ENCODE measurements at places on chromosomes 7 and 10. TPM values are rescaled to one million over a fixed set of nuclear protein-coding genes. Genes with fewer than 3 reads are reported as not detected.

TMEM130 gene
- total RNA-seq: 1.9 TPM

DNA sequence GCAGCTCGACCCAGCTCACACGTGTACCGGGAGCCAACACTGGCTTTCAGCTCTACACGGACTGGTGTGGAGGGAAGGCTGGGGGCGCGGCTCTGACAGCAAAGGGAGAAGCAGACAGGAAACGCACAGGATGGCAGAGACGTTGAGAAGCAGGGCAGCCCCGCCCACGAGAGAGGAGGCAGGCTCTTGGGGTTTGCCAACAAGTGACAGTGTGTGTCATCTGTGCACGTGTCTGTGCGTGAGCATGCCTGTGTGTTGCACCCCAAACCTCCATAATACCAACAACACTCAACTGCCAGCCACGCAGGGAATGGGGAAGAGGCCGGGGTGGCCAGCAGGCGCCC, 64.4 kb upstream of the PDGFA start:
- H3K27ac ChIP-seq: no peak overlapping the region
- H3K4me1 ChIP-seq: no peaks in the 10 kb centered on the region

- no peak for DNase-seq
- H3K4me1 ChIP-seq: peaks cover 26% of the 10 kb centered on the region
- H3K36me3 ChIP-seq: peaks cover 46% of the 10 kb centered on the region
- H3K27ac ChIP-seq: peak overlapping the region; percentile 95
- H3K4me3 ChIP-seq: no peak overlapping the region
Measured at GRCh38 chr10:77837925-77838595, 88.5 kb downstream of the DLG5 start.

DNA sequence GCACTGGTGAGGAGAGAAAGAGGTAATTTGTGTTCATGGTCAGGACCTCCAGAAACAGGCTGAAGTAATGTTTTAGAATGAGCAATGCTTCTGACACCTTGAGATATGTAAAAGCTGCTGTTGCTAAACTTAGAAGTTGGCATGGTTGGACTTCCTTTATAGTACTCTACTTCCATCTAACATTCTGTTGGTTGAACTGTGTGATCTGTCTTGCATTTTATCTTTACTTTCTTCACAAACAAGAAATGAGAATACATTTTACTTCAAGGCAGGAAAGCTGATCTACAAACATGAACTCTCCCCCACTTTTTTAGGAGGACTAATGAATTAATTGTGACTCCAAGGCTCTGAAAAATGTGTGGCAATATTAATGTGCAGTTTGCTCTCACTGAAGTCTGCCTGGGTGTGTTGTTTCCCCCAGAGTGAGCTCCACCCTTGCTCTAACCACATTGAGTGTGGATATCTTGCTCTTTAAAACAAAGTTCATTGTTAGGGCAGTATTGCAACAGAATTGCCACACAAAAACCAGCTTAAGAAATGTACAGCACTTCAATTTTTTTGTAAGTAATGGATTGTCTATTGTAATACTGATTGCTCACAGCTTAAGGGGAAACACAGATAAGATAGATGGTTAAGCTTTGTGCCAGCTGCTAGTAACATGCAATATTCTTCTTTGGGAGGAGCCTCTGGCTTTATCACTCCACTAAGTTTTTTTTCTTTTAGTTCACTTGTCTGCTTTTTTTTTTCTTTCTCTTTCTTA, 69.0 kb downstream of the ADD3 start:
- H3K4me3 ChIP-seq: no peak overlapping the region
- peak overlapping the region; percentile 65 for H3K27ac ChIP-seq
- H3K4me1 ChIP-seq: peaks cover 46% of the 10 kb centered on the region

DNA sequence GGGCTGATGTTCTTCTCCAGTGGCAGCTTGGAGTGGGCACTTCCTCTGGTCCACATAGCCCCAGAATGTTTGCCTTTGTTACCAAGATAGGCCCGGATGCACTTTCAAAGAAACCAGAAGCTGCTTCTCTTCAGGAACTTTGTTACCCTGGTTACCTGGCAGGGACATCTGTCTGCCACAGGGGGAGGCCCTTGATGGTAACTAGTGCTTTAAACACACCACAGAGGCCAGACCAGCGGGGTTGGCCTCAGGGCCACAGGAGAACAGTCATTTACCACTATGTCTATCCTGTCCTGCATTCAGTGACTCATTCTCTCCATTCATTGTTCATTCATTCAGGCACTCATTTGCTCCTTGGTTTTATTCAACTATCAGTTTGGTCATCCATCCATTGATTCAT, 11.9 kb upstream of the PLEKHA1 start:
- H3K4me3 ChIP-seq: no peak overlapping the region
- peaks cover 12% of the 10 kb centered on the region for H3K36me3 ChIP-seq
- DNase-seq: no peak
- no peaks in the 10 kb centered on the region for H3K4me1 ChIP-seq

DNA sequence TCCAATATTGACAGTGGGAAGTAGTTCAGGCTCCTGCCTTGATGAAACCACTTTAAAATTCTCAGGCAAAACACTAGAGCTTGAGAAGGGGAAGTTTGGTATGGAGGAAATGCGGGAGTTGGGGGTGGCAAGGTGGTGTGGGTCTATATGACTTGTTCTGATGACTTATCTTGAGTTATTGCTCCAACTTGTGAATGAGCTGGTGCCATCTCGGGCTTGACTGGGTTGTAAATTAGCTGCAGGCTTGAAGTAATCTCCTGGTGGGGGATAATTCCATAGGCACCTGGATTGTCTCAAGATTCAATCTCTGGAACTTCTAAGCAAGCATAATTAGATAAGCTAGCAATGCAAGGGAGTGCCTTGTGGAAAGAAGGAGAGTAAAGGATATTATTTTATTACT, 29.0 kb downstream of the MRPL32 start:
- DNase-seq: no peak
- no peak overlapping the region for H3K4me3 ChIP-seq
- H3K27me3 ChIP-seq: no peaks in the 10 kb centered on the region
- H3K27ac ChIP-seq: no peak overlapping the region
- peaks cover 26% of the 10 kb centered on the region for H3K36me3 ChIP-seq

GRCh38 chr7:139915268-139915863, 86.3 kb downstream of the TBXAS1 start:
- no peaks in the 10 kb centered on the region for H3K27me3 ChIP-seq
- no peak overlapping the region for H3K4me3 ChIP-seq
- no peaks in the 10 kb centered on the region for H3K36me3 ChIP-seq
- H3K4me1 ChIP-seq: no peaks in the 10 kb centered on the region
- DNase-seq: no peak
